ENCODE measurements at places on chromosomes 2 and 18. TPM values are rescaled to one million over a fixed set of nuclear protein-coding genes. Genes with fewer than 3 reads are reported as not detected.

GRCh38 chr2:63665846-63666475 lies 77.2 kb downstream of the MDH1 start:
- no peaks in the 10 kb centered on the region for H3K4me1 ChIP-seq
- H3K36me3 ChIP-seq: no peaks in the 10 kb centered on the region
- no peak for DNase-seq
- H3K4me3 ChIP-seq: no peak overlapping the region
- no peak overlapping the region for H3K27ac ChIP-seq

- DNase-seq: no peak
- no peaks in the 10 kb centered on the region for H3K36me3 ChIP-seq
- no peak overlapping the region for H3K4me3 ChIP-seq
- no peak overlapping the region for H3K27ac ChIP-seq
Measured at GRCh38 chr2:190786404-190787166, 94.0 kb upstream of the GLS start.

- H3K4me3 ChIP-seq: no peak overlapping the region
- DNase-seq: no peak
- no peak overlapping the region for H3K27ac ChIP-seq
- no peaks in the 10 kb centered on the region for H3K27me3 ChIP-seq
Measured at GRCh38 chr2:205509655-205510054, 172.6 kb upstream of the NRP2 start.

GRCh38 chr2:71474744-71475397 lies 21.5 kb downstream of the DYSF start:
- H3K4me1 ChIP-seq: no peaks in the 10 kb centered on the region
- H3K27me3 ChIP-seq: no peaks in the 10 kb centered on the region

GRCh38 chr18:35458677-35459441 lies 38.9 kb downstream of the INO80C start:
- H3K36me3 ChIP-seq: no peaks in the 10 kb centered on the region
- H3K27ac ChIP-seq: no peak overlapping the region
- H3K4me1 ChIP-seq: no peaks in the 10 kb centered on the region
- no peaks in the 10 kb centered on the region for H3K27me3 ChIP-seq

- no peak overlapping the region for H3K4me3 ChIP-seq
- no peak for DNase-seq
- H3K4me1 ChIP-seq: peaks cover 2% of the 10 kb centered on the region
- no peak overlapping the region for H3K27ac ChIP-seq
Measured at GRCh38 chr2:121502781-121503180, 27.9 kb upstream of the RNU4ATAC start.

- H3K4me1 ChIP-seq: peaks cover 2% of the 10 kb centered on the region
- H3K36me3 ChIP-seq: no peaks in the 10 kb centered on the region
- H3K27ac ChIP-seq: no peak overlapping the region
- no peaks in the 10 kb centered on the region for H3K27me3 ChIP-seq
- no peak for DNase-seq
Measured at GRCh38 chr2:60569680-60570111, 16.2 kb upstream of the BCL11A start.

DNA sequence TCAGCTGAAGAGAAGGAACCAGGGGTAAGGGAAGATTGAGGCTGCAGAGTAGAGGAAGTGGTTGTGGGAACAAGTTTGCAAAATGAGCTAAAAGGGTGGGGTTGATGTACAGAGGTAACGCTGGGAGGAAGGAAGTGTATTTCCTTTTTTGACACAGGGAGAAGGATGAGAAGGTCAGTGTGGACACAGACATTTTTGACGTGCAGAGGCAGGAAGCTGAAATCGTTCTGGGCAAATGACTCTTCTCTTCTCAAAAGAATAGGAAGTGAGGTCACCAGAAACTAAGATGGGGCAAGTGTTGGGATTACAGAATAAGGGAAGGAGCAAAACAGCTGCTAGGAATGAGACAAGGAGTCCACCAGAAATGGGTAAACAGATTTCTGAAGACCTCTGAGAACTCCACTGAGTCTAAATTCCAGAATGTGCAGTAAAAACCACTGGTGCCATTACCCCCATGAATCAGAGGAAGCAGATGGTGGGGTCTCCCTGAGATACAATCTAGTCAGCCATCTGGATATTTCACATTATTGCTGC lies 20.0 kb upstream of the RNF149 start:
- H3K27ac ChIP-seq: no peak overlapping the region
- DNase-seq: no peak
- H3K36me3 ChIP-seq: no peaks in the 10 kb centered on the region
- H3K4me1 ChIP-seq: no peaks in the 10 kb centered on the region
- no peaks in the 10 kb centered on the region for H3K27me3 ChIP-seq
- no peak overlapping the region for H3K4me3 ChIP-seq

GRCh38 chr2:145022666-145023333 lies 502.9 kb upstream of the ZEB2 start:
- H3K4me1 ChIP-seq: peaks cover 5% of the 10 kb centered on the region
- no peak for DNase-seq
- no peaks in the 10 kb centered on the region for H3K27me3 ChIP-seq

DNA sequence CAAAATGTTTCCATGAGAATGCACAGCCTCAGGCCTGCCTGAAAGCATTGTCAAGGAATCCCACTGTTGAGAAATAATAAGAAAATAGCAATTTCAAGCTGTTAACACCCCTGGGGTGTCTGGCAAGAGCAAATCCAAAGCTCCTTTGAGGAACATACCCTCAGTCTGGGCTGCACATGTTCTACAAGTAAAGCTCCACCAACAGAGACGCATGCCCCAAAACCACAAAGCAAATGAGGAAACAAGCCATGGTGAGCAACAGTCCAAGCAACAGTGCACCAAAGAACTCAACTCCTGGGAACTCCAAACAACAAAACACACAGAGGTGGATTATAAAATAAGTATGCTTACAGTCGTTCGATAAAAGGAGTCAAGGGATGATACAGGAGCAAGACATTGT lies 40.3 kb downstream of the CYP27C1 start:
- H3K27ac ChIP-seq: no peak overlapping the region
- no peaks in the 10 kb centered on the region for H3K36me3 ChIP-seq
- DNase-seq: no peak
- no peaks in the 10 kb centered on the region for H3K27me3 ChIP-seq
- H3K4me3 ChIP-seq: no peak overlapping the region

- no peak overlapping the region for H3K27ac ChIP-seq
- no peak for DNase-seq
- no peaks in the 10 kb centered on the region for H3K4me1 ChIP-seq
- no peaks in the 10 kb centered on the region for H3K27me3 ChIP-seq
Measured at GRCh38 chr2:85728342-85728741, 25.4 kb upstream of the ATOH8 start.

GRCh38 chr2:41337956-41338355 lies 709.9 kb upstream of the PKDCC start:
- H3K4me1 ChIP-seq: no peaks in the 10 kb centered on the region
- no peak for DNase-seq
- H3K27me3 ChIP-seq: no peaks in the 10 kb centered on the region
- H3K36me3 ChIP-seq: no peaks in the 10 kb centered on the region
- no peak overlapping the region for H3K27ac ChIP-seq

DNA sequence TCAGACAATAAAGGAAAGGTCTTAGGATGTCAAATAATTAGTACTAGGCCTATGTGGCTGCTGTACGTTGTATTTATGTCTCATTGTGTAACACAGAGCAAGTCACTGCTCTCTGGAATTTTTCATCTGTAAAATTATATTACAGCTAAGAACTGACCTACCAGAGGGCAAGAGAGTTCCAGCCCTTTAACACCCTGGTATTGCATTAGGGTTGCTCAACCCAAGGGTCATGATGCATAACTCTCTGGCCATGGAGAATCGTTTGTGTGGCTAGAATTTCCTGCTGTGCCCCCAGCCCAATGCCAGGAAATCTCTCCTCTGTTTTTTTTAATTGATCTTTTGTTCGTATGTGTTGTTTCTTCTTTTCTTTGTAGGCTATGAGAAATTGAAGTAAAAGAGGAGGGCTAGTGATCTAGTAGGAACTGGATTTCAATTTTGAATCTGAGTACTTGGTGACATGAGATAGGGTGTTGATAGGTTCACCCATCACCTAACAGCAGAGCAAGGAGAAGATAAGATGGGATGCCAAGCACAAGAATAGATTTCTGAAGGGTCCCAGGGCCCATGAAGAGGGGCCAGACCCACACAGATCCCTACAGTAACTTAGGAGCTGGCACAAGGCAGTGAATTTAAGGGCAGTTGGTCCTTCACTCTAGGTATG lies 571.2 kb upstream of the TNP1 start:
- no peak overlapping the region for H3K27ac ChIP-seq
- no peaks in the 10 kb centered on the region for H3K27me3 ChIP-seq
- no peaks in the 10 kb centered on the region for H3K36me3 ChIP-seq
- DNase-seq: no peak
- no peak overlapping the region for H3K4me3 ChIP-seq
- peaks cover 19% of the 10 kb centered on the region for H3K4me1 ChIP-seq

The KIF3C gene
- 5.1 TPM for total RNA-seq

The MYL1 gene
- not detected for total RNA-seq

The RIT2 gene
- not detected for total RNA-seq

The MARCHF7 gene
- total RNA-seq: 84.8 TPM

The PRADC1 gene
- 12.9 TPM for total RNA-seq

The G6PC2 gene
- total RNA-seq: 0.57 TPM

The PKDCC gene
- total RNA-seq: 90.6 TPM
